ENCODE measurements at places on chromosomes 11 and 22. TPM values are rescaled to one million over a fixed set of nuclear protein-coding genes. Genes with fewer than 3 reads are reported as not detected.
A peak's percentile ranks its signal among the peaks of the same experiment; 100 is the strongest.

MS4A8 gene
- total RNA-seq = 3.7 TPM

ASPHD2 gene
- total RNA-seq = 1.1 TPM

GRCh38 chr22:26806445-26807175 lies 149.2 kb downstream of the MIAT start:
- no peak for DNase-seq

GRCh38 chr11:27573024-27573423 lies 66.5 kb upstream of the LIN7C start:
- no peak for DNase-seq

- DNase-seq = no peak
These were observed 50.6 kb upstream of the ACCSL start for GRCh38 chr11:43997022-43997660.

DNA sequence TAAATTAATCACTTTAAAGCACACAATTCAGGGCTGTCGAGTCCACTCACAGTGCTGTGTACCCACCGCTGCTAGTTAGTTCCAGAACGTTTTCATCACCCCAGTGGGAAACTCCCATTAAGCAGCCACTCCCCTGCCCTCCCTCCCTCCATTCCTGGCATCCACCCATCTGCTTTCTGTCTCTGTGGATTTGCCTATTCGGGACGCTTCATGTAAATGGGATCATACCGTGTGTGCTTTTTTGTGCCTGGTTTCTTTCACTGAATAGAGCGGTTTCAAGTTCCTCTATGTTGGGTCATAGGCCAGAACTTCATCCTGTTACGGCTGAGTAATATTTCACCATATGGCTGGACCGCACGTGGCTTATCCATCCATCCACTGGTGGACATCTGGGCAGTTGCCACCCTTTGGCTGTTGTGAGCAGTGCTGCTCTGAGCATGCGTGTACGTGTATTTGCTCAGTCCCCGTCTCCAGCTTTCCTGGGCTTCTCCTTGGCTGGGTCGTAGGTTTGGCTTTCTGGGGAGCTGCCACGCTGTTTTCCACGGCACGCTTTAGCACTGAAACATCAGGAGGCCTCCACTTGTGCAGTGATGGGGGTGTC lies 30.1 kb downstream of the ARHGAP8 start:
- no peak for DNase-seq

DNA sequence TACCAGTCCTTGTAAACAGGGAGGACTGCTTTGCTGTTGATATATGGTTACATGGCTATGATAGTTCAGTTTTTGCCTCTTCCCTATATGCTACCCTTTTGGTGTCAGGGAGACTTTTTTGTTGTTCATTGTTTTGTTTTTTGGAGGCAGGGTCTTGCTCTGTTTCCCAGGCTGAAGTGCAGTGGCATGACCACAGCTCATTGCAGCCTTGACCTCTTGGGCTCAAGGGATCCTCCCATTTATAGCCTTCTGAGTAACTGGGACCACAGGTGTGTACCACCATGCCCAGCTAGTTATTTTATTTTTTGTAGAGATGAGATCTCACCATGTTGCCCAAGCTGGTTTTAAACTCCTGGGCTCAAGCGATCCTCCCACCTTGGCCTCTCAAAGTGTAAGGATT lies 38.6 kb upstream of the SPTBN2 start:
- peak; percentile 27 for DNase-seq

GRCh38 chr11:45968901-45969300 lies 46.4 kb downstream of the LARGE2 start:
- DNase-seq = no peak

GRCh38 chr11:92162776-92163175 lies 61.8 kb upstream of the FAT3 start:
- DNase-seq = no peak

All from upper lobe of left lung (tissue), 6 donors.